ENCODE measurements at places on chromosomes 3 and 15.

DNA sequence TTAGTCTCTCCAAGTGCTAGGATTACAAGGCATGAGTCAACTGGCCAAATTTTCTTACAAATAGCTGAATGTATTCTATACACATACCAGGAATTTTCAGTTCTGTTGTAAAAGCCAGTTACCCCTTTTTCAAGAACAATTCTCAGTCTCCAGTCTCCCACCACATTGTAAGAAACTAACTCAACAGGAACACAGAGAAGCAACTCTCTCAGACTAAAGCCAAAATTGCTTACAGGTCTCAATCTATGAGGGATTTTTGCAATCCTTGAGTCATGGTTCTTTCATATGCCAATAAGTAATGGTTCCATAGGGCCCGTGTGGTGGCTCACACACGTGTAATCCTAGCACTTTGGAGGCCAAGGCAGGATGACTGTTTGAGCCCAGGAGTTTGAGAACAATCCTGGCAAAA is 8.5 kb downstream of the IP6K2 start:
- DNase-seq = no peak

DNA sequence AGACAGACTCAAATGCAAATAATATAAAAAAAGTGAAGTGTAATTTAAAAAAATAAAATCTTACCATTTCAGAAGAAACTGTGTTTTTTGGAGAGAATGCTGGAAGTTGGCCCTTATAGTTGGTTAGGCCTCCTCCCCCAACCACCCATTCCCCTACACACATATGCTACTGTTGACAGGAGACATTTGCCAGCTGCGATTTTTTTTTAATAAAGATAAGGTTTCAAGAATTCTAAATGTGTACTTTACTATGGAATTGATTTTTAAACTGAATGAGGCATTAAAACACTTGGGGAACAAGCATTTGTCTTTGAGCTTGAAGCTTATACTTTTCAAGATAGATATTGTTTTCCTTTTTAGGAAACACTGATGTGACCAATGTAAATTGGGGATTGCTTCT is 4.4 kb upstream of the SSR3 start:
- DNase-seq = no peak

GRCh38 chr3:50028346-50028745 is 60.4 kb upstream of the RBM5 start:
- no peak for DNase-seq

DNA sequence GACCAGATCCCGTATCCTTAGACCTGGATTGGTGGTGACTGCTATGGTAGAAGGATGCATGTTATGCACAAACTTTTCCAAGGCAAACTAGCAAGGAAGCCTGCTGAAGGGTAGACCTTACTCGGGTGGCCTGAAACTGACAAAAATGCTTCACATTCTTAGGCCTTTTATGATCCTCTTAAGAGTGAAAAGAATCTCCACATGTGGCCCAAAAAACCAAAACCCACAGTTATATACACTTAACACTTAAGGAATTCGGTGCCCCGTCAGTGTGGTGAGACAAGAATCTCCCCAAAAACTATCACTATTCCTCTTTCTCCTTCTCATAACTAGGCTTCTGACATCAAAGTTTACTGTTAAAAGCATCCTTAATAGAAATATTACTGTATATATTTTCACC is 130.1 kb upstream of the SOX2 start:
- DNase-seq = no peak

DNA sequence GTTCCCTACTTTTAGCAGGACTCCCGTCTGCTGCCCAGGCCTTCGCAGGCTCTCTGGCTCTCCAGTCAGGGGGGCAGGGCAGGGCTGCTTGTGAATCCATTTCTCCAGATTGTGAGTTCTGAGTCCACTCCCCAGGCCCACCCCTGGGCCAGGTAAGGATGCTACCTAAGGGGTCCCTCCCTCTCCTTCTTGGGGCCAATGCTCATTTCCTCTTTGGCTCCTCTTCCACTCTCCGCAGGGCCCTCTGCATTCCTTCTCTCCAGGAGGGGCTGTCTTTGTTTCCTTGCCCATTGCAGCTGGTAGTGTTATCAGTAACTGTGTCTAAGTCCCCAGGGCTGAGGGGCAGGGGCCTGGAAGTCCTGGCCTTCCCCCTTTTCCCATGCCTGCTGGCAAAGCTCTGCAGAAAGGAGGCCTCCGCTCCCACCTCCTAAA is 13.0 kb upstream of the CACNA2D2 start:
- no peak for DNase-seq

- DNase-seq = no peak
Observed at GRCh38 chr3:151276687-151277042, 1.7 kb downstream of the P2RY14 start.

DNA sequence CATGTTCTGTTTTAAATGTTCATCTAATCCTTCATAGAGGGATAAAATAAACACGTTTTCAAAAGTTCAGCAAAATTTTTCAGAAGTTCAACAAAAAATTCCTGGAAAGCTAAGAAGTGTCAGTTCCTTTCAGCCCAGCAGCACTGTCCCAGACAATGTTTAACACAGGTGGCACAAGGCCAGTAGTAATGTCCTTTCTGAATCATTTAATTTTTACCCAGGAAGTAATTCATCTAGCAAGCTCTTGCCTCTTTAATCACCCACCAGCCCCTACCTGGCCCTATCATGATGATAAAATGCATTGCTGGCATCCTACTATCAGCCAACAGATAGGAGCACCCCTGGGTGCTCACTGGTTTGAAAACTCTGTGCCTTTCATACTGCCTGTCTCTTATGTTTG is 627.1 kb upstream of the ADAMTS9 start:
- no peak for DNase-seq

DNA sequence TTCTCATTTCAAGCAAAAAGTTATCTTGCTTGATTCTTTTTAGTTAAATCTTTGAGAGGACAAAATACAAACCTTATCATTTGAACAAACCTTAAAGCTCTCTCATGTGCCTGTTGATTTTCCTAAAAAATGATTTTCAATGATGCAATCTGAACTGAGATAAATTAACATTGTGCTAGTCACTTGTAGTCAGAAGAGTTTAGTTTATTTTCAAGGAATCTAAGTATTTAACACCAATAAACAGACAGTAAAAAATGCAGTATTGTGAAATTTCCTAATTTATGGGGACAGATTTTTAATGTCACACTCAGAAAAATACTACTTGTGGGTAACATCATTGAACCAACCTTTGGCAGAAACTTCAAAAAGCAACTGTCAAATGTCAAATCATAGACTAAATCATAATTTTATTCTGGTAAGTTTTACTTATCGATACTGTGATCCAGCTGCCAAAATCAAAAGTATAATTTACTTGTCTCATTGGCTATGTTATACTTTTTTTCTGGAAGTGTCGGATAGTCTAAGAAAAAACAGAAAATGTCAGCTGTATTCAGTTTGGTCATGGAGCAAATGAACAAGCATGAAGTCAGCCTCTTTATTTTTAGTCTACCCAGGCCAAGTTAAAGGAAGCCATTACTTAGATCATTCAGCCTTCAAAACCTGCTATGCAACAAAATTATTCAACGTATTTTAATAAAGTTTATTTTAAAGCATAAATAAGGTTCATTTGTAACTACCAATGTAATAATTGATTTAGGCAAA is 52.4 kb upstream of the FNDC3B start:
- no peak for DNase-seq

GRCh38 chr15:48710952-48711495 is 65.5 kb upstream of the FBN1 start:
- DNase-seq = no peak

- no peak for DNase-seq
Observed at GRCh38 chr3:41575724-41576123, 376.4 kb downstream of the CTNNB1 start.

DNA sequence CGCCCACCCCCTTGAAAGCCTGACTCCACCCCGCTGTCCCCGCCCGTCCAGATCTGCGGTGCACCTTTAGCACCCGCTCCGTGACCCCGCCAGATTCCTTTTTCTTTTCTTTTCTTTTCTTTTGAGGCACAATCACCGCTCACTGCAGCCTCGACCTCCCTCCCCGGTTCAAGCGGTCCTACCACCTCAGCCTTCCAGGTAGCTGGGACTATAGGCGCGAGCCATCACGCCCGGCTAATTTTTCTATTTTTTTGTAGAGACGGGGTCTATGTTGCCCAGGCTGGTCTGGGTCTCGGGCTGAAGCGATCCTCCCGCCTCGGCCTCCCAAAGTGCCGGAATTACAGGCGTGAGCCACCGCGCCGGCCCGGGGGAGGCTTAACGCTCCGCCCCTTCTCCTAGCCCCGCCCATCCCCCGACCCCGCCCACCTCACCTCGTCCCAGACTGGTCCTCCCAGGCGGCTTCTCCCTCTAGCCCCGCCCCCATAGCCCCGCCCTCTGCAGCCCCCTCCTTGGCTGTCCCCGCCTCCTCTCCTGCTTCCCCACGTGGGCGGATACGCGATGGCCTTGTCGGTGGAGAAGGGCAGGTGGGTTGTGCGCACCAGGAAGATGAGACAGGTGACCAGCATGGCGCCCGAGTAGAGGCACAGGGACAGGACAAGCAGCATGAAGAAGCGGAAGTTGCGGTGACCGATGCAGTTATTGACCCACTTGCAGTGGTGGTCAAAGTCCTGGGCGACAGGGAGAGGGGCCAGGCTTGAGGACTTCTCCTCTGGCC is 3.2 kb downstream of the ZDHHC19 start:
- DNase-seq = no peak

- DNase-seq = no peak
Observed at GRCh38 chr3:45081506-45082141, 55.5 kb downstream of the CLEC3B start.

GRCh38 chr3:119586733-119587172 is 7.5 kb downstream of the ADPRH start:
- DNase-seq = no peak

DNA sequence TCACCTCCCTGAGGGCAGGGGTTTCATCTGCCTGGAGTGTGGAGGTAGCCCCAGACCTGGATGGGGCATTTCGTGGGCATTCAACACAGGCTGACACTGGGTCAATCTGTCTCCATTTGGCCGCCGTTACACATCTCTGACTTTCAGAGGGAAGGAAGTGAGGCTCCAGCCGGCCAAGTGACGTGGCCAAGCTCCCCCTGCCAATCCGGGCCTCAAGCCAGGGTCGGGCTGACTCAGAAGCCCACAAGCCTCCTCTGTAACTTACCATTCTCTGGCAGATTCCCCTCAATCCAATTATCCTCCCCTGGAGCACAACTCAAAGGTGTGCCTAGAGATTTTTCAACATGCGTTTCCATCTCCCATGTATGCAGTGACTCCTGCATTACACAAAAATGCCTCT is 227.6 kb downstream of the KLF13 start:
- no peak for DNase-seq

DNA sequence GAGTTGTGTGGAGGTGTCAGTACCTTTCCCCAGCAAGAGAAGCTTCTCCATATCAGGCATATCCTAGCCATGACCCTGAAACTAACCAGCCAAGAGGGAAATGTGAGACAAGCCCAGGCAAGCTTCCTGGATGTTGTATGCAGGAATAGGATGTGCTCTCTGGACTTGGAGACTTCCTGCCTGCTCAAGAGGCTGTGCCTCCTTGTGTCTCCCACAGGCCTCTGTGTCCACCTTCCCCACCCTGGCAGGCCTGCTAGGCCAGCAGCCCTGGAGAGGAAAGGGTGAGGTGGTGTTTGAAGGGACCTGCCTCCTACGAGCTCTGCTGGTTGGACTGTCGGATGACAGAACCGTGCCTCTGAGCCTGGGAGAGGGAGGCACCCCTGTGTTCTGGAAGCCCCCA is 2.1 kb upstream of the DYNLT2B start:
- no peak for DNase-seq

- DNase-seq = no peak
Observed at GRCh38 chr3:24316887-24317383, 177.7 kb downstream of the THRB start.

GRCh38 chr3:45544717-45545296 is 49.7 kb upstream of the LIMD1 start:
- no peak for DNase-seq

- DNase-seq = peak; percentile 20
Observed at GRCh38 chr3:161413127-161413854, 42.0 kb upstream of the SPTSSB start.

DNA sequence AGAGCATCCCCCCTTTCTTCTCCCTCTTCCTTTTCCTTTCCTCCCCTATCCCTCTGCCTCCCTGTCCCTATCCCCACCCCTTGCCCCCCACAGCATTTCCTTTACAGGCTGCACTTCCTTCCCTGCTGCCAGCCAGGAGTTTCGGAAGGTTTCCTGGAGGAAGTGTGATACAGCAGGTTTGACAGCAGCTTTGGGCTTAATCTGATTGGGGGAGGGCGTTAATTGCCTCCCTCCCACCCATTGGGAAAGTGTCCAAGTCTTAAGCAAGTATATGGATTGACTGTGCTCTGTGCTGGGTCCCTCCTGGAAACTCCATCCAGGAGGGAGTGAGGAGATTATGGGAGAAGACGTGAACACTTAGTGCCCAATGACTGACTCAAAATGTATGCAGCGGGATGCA is 1.8 kb downstream of the SCAMP5 start:
- DNase-seq = no peak

- no peak for DNase-seq
Observed at GRCh38 chr3:127690823-127691452, 18.2 kb downstream of the ABTB1 start.

DNA sequence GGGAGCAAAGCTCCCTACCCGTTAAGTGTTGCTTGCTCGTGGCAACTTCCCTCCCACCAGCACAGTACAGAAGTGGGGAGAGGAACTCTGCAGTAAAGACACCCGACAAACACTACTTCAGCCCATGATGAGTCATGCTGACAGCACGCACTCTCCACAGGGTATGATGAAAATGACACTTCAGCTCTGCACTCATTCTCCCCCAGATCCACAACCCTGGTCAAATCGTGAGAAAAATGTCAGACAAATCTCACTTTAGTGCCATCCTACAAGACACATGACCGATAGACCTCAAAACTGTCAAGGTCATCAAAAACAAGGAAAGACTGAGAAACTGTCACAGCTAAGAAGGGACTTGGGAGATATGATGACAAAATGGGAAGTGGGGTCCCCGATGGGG is 278.9 kb downstream of the OCA2 start:
- no peak for DNase-seq

- no peak for DNase-seq
Observed at GRCh38 chr15:41483519-41483918, 10.2 kb upstream of the ITPKA start.

DNA sequence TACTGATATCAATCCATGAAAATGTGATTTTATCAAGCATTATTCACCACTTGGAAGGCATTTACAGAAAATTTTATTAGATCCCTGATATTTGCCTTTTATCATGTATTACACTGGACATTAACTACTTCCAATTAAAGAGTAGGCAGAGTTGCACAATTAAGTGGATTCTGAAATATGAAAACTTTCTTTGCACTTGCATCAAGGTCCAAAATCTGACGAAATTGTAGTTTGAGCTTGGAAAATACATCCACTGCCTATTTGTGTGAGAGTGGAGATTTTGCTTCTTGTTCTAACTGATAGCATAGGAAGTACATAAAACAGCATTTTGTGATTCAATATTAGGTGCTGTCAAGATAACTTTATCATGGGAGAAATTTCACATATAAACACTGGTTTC is 49.6 kb upstream of the SLC12A8 start:
- no peak for DNase-seq
